ENCODE measurements at places on chromosomes 1 and 21.

- no peak for DNase-seq
Measured at GRCh38 chr1:80542231-80542630, 1258.5 kb upstream of the ADGRL2 start.

- no peak for DNase-seq
Measured at GRCh38 chr1:29043274-29043965, 80.3 kb downstream of the TMEM200B start.

- no peak for DNase-seq
Measured at GRCh38 chr1:97366984-97367383, 553.9 kb downstream of the DPYD start.

DNA sequence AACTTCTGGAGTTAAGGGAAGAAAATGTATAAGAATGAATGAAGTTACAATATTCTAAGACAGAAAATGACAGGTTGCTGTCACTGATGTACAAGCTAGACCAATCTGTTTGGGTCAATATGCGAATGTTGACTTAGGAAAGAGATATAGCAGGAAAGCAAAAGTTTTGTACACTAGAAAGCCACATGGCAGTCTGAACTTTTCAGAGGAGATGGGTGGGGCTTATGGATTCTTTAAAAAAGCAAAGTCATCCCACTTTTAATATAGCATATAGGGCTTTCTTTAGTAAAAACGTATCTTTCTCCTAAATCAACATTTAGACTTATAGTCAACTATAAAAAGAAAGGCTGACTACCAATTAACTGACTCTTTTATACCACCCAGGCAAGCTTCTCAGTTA, 381.2 kb downstream of the PTPRC start:
- no peak for DNase-seq

- no peak for DNase-seq
Measured at GRCh38 chr1:47593598-47594285, 155.9 kb downstream of the FOXD2 start.

DNA sequence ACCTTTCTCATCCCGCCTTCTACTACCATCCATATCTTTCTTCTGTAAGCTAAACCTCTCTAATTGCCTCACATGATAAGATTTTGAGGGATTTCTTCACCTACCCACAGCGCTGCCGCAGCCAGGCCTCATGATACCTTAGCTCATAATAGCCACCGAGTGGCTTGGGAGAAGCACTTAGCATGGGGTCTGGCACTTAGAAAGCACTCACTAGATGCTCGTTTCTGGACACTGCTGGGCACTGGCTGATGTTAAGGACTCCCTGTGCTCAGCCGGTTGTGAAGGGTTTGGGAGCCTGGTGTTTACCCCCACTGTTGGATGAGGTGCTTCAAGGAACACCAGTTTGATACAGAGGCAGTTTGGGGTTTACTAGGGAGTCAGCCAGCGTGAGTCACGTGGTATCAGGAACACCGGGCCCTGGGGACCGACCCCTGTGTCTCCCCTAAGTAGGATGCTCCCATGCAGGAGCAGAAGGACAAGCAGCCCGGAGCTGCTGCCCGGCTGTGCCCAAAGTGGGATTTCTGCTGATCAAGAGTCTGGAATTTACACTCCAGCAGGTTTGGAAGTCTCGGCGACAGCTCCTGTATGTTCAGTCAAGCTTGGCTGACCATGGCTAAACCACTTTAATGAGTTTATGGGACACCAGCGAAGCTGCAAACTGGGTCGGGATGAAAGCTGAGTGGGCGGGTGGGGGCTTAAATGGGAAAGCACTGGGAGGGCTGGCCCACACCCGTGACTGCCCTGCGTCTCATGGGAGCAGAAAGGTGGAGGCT, 63.3 kb downstream of the GALNT2 start:
- DNase-seq: no peak

- DNase-seq: no peak
Measured at GRCh38 chr1:247409869-247410544, 6.0 kb upstream of the NLRP3 start.

- no peak for DNase-seq
Measured at GRCh38 chr1:106194206-106194605, 862.3 kb upstream of the PRMT6 start.

DNA sequence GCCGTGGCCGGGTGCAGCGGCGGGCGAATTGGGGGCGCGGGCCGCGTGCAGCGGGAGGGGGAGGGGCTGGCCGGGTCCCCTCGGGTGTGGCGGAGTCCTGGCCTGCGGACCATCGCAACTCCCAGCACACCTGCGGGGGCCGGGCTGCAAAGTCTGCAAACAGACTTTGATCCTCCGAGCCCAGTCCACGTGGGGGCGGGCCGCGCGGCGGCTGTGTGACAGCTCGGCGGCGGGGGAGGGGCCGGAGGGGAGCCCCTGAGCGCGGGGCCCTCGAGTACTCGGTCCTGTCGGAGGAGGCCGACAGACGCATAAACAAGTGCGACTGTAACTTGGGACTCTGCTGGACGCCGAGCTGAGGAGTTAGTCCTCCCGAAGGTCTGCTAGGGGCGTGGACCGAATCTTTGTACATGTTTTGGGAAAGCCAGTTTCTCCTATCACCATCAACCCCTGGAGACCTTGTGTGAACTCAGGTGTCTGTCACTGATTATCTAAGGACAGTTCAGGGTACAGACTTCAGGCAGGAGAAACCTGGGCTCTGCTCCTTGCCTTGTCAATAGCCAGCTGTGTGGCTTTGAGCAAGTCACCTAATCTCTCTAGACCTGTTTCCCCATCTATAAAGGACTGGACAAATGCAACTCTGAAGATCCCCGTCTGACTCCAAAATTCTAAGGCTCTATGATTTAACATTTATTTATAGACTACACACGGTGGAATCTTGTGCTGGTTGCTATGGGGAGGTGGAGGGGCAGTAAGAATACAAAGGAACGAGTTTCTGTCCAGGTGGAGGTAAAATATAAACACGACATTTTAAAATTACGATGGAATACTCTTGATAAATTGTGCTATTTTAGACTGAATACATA, 710 bp upstream of the SLC30A1 start:
- peak; percentile 64 for DNase-seq

DNA sequence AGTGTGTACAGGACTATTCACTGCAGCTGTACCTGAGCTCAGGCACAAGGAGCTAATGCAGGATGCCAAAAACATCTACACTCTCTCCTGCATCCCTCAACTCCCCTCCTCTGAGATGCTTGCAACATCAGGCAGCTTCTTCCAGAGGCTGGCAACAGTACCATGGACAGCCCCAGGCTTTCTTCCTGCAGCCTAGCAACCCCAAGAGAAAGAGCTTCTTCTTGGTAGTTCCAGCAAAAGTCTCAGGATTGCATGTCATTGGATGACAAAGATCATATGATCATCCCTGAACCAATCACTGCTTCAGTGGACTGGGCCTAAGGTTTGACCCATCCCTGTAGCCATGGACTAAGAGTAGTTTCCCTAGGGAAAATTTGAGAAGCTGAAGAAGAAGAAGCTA, 46.7 kb downstream of the CAMK2N1 start:
- DNase-seq: no peak

- no peak for DNase-seq
Measured at GRCh38 chr1:201826830-201827229, 2.1 kb upstream of the IPO9 start.

DNA sequence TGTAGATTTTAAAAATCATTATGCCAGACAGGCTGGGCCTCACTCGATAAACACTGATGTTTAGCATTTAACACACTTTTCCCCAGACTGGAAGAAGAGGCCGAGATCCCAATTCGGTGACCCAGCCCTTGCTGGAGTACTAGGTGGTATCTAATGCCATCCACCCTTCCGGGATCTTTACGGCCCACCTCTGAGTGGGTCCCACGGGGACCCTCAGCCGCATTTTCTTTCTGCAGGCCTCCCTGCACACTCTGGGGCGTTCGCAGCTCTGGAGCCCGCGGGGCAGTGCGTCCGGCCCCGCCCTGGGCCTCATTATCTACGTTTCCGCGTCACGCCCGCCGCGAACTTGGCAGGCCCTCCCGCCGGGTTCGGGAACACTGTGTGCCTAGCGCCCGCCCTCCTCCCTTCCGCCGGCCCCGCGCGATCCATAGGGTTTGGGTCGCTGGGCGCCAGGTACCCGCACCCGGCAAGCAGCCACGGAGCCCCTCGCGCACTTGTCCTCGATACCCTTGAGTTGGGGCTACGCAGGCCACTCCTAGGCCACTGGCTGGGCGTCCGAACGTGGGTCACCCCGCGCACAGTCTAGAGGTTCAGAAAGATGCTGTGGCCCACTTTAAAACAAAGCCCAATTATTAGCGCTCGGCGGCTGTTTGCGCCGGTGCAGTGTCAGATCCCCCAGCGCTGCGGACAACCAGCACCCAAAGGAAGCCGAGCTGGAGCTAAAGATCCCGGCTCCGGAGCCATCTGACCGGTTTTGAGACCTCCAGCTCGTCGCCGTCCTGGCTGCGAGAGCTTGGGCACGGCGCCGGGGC, 950 bp upstream of the EVA1C start:
- peak; percentile 30 for DNase-seq

DNA sequence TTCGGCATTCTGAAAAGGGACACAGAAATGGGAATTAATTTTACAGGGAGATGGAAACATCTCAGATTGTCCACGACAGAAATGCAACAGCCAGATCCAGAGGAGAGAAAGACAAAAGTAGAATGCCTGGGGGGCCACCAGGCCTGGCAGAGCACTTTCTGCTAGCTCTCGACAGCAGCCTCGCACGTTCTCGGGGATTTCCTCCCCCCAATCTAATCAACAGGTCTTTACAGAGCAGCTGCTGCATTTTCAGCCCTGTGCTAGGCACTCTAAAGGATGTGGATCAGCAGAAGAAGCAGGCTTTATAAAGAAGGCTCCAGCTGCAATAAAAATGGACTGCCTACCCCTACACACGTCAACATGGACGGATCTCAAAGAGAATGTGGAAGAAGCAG, 10.6 kb downstream of the CSRP1 start:
- DNase-seq: no peak

DNA sequence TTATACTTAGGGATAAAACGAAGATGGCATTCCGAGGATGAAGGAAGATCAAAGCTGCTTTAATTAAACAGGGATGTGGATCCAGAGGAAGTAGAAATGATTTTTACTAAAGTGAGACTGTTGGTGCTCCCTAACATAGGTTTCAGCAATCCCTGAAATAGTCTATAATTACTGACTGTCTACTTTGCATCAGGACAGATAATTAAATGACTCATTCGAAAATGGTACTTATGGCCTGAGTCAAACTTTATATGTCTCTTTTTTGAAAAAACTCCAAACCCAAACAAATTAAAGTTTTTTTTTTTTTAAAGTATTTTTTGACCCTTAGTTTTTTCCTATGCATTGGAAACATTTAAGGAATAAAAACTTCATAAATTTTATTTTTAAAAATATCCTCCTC, 90.3 kb downstream of the LYST start:
- no peak for DNase-seq

DNA sequence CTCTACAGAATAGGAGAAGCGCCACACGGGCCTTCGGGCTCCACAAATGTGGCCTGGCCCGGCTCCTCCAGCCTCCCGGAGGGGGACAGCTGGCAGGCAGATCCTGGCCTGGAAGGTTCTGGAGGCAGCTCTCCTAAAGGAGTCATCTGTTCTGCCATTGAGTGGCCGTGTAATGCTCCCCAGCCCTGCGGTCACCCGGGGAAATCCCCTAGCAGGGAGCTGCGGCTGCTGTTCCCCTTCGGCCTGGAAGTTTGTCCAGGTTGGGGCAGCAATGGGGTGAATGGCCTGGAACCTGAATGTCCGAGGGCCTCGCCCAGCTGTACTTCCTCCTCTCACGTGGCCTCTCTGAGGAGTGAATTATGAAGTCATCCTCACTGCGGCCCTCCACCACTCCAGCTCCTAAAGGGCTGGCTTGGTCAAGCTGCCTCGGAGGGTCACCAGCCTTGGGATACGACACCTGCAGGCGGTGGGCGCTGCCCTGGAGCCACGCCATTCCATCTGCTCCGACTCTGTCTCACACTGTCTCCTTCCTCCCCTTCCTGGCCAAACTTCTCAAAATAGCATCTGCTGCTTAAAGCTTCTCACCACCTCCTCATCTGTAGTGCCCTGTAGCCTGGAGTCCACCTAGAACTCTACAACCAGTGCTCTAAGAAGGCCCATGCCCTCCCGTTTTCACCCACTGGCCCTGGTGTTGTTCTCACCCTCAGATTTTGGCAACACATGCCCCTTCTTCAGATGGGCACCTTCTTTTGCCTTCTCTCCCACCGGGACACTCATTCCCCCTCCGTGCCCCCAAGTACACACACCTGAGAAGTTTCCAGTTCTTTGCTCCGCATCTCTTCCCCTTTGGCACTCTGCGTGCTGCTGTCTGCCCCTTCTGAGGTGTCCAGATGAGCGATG, 54.4 kb upstream of the TMPRSS2 start:
- DNase-seq: no peak

DNA sequence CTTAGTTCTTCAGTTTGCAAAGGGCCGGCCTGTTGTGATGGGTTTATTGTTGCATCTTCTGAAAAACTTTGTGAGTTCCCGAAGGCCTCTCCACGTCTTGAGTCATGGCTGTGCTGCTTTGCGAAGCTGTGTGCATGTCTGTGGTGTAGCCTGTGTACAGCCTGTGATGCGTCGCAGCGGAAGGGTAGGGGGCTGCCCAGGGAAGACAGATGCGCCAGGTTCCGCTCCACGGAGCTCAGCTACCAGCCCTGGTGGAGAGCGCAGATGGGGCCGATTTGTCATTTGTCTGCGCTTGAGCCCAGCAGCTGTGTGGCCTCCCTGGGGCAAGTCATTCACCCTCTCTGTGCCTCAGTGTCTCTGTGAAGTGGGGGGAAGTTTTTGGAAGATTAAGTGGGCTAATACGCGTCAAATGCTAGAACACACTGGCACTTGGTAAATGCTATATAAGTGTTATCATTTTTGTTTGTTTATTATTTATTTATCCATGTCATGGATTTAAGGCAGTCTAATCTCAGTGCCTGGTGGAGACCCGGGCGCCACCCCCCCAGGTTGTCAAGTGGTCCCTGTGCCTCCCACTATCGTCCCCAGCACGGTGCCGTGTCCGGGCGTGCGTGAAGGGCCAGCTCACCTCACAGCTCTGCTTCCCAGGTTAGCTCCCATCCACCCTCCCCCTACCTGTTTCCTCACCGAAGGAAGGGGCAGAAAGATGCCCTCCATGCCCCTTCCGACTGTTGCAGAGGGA, 8.4 kb downstream of the PDE9A start:
- DNase-seq: no peak

DNA sequence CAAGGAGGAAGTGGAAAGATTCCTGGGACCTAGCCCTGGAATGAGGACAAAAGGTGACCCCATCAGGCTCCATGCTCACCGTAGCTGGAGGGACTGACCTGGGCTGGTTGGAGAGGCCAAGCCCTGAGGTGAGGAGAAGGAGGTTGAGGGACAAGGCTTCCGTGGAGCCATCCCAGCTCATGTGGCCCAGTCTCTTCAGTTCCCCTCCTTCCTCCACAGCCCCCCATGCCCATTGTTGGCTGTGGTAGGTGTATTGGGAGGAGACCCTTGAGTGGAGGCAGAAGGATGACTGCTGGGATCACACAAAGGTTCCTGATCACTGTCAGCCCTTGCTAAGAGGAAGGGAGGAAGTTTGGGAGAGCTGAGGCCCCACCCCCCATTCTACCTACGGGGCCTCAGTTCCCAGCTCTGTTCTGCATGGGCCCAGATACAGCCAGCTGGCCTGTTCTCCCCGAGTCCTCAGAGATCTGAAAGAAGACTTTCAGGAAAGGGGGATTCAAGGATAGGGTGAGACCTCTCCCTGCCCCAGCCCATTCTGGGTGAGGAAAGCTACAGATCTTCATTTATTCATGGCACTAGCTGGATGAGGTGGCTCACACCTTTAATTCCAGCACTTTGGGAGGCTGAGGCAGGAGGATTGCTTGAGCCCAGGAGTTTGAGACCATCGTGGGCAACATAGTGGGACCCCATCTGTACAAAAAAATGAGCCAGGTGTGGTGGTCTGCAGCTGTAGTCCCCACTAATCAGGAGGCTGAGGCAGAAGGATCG, 17.3 kb downstream of the RHBG start:
- no peak for DNase-seq

GRCh38 chr1:70714149-70714548, 303.1 kb downstream of the CTH start:
- no peak for DNase-seq

Data from stimulated activated CD8-positive, alpha-beta memory T cell treated with anti-CD3 and anti-CD28 coated beads, Interleukin-12 subunit alpha, Interleukin-12 subunit beta, amount 100 ng/mL, for 1 hour (primary cell).